Activated CD4-positive, alpha-beta T cell treated with anti-CD3 and anti-CD28 coated beads for 36 hours (primary cell): ENCODE measurements at places on chromosomes 3 and 15. TPM values are rescaled to one million over a fixed set of nuclear protein-coding genes. Genes with fewer than 3 reads are reported as not detected.

Gene ISY1
- total RNA-seq = 65.5 TPM

Gene TPRG1
- 11.9 TPM for total RNA-seq

DNA sequence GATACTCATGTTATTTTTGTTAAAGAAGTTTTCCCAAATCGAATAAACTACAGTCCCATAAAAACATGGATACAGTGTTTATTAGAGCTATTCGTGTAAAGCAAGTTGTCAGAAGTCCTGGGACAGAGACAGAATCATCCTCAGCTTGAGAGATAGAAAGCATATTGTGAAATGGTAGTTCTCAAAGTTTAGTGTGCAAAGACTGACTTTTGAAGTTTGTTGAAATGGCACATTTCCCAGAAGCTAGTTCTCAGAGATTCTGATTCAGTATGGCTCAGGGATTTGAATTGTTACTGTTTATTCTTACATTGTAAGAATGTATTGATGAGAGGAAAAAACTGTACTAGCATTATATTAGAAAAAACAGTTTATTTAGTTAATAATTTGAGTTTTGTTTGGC is 22.1 kb downstream of the GABRR3 start:
- H3K4me1 ChIP-seq = peaks cover 3% of the 10 kb centered on the region
- H3K4me3 ChIP-seq = no peak overlapping the region
- H3K27ac ChIP-seq = no peak overlapping the region
- DNase-seq = no peak

DNA sequence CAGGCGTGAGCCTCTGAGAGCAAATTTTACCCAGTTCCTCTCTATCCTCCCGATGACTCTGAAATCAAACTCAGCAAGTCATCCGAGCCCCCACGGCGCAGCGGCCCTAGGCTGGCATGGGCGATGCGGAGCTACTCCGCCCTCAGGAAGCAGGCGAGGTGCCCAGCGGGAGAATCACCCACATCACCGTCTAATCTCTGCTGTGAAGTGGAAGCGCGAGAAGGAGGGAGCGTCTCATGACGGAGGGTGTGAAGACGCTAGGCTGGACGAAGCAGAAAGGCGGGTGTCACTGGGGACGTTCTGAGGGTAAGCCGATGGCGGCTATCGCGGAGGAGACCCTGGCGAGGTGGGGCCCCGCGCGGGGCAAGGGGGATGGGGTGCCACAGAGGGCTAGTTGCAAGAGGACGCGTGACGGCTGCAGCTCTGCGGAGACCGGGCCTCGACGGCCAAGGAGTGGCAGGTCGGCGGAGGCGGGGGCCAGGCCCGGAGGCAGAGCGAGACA is 9.1 kb upstream of the GNAI2 start:
- H3K4me3 ChIP-seq = peak overlapping the region; percentile 79
- H3K27me3 ChIP-seq = no peaks in the 10 kb centered on the region
- peak overlapping the region; percentile 88 for H3K27ac ChIP-seq
- DNase-seq = peak; percentile 72
- H3K4me1 ChIP-seq = peaks cover 22% of the 10 kb centered on the region

DNA sequence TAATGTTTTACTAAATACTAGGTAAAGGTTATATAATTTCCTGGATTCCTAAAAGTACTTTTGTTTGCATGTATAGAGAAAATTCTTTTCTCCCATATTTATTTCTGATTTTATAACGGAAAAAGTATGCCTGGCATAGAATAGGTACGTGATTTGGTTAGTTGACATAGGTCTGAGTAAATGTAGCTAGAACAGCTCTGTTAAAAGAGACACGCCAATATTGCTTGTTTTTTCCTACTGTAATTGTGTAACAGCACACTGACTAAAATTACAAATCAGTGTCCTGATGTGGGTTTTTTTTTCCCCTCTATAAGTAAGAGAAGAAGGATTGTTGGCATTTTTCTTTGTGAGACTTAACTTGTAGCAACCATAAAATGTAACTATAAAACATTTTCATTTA is 26.7 kb downstream of the KLHL24 start:
- no peak for DNase-seq
- H3K4me3 ChIP-seq = no peak overlapping the region
- H3K4me1 ChIP-seq = peaks cover 12% of the 10 kb centered on the region
- no peak overlapping the region for H3K27ac ChIP-seq

DNA sequence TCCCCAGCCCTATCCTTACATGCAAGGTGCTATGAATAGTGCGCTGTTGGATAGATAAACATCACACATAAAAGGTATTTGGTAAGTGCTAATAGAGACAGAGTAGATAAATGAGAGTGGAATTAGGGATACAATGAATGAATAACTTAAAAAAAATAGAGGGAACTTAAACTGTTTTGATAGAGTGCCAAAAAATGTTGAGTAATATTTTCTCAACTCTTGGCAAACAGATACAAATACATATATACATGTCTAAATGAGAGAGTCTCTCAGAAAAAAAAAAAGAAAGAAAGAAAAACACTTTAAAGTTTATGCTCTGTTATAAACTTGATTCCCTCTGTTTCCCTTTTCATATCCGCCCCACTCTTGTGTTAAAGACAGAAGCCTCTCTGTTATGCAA is 667.4 kb downstream of the ROBO2 start:
- no peaks in the 10 kb centered on the region for H3K4me1 ChIP-seq
- no peak overlapping the region for H3K27ac ChIP-seq
- no peak for DNase-seq

DNA sequence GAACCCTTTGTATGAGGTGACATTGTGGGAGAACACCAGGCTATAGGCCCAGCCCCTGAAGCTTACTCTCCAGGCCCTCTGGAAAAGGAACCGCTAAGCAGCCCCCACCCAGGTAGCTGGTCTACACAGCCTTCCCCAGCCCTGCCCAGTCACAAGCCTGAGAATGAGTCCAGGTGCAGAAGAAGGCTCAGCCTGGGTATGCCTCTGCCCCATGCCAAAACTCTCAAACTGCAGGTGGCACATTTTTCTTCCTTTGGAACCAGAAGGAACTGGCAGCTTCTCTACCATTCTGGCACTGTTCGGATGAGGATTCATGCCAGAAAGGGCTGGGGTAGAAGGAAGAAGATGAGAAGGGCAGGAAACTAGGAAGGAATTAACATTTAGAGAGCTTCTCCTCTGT is 23.7 kb upstream of the TBC1D21 start:
- H3K4me3 ChIP-seq = no peak overlapping the region
- H3K36me3 ChIP-seq = no peaks in the 10 kb centered on the region
- H3K27me3 ChIP-seq = peaks cover 12% of the 10 kb centered on the region
- no peaks in the 10 kb centered on the region for H3K4me1 ChIP-seq

DNA sequence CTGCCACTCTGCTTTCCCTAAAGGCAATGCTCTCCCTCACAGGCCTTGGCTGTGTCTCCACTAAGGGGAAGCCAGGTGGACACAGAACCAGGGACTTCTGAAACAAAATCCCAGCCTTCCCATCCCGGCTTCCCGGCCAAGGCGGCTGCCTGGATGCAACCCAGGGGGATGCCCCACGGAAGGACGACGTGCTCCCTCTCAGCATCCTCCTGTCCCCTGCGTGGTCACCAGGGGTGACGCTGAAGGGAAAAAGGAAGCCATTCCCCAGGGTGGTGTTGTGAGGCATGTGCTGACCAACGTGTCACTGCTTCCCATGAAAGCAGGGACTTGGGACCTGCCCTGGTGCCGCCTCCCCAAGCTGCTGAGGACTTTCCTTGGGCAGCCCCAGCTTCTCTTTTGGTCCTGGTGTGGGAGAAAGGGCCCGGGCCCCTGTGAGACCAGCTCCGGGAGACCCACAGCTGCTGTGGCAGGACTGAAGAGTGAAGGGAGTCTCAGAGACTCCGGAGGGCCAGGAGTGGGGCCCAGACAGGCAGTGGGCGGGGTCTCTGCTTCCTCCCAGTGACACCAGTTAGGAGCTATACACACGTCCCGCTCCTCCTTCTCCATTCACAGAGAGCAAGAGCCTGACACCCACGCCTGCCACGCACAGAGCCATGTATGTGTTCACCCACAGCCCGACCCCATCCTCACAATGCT is 139.2 kb downstream of the NUP210 start:
- H3K27me3 ChIP-seq = peaks cover 32% of the 10 kb centered on the region
- peaks cover 9% of the 10 kb centered on the region for H3K4me1 ChIP-seq
- H3K27ac ChIP-seq = no peak overlapping the region
- DNase-seq = no peak
- no peak overlapping the region for H3K4me3 ChIP-seq
- H3K36me3 ChIP-seq = peaks cover 12% of the 10 kb centered on the region

DNA sequence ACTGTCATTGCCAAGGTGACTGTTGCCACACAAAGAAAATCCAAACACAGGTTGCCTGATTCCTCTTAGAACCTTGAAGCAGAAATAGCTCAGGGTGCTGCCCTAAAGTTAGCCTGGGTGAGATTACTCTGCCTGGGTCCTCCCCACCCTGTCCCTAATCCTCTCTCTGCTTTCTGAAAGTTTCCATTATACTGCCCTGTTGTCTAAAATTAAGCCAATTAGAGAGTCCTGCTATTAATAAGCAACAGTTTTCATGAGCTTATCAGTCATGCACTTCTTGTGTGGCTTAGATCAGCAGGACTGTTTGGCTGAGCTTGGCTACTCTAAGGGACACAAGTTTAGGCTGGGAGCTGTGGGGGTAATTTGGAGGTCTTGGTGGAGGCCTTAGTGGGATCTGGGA is 334.7 kb upstream of the LRRFIP2 start:
- peaks cover 17% of the 10 kb centered on the region for H3K27me3 ChIP-seq
- no peak overlapping the region for H3K4me3 ChIP-seq
- no peak for DNase-seq
- H3K4me1 ChIP-seq = no peaks in the 10 kb centered on the region

Gene PLCB2
- 86.8 TPM for total RNA-seq

DNA sequence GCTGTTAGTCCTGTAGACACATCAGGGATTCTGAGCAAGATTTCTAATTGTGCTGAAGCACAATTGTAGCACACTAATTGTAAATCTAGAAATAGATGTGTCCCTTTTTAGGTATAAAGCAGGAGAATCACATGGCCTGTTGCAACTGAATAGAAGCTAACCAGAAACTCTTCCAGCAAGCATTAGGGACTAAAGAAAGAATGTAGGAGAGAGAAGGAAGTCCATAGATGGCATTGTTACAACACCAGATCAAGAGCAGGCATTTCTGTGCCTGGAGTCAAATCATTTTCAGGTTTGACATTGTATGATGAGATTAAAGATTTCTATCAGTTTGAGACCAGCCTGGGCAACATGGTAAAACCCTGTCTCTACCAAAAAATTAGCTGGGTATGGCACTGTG is 27.4 kb downstream of the CALML4 start:
- H3K4me1 ChIP-seq = no peaks in the 10 kb centered on the region
- DNase-seq = no peak
- peaks cover 29% of the 10 kb centered on the region for H3K36me3 ChIP-seq
- no peaks in the 10 kb centered on the region for H3K27me3 ChIP-seq

Gene BTLA
- total RNA-seq = 21.0 TPM

DNA sequence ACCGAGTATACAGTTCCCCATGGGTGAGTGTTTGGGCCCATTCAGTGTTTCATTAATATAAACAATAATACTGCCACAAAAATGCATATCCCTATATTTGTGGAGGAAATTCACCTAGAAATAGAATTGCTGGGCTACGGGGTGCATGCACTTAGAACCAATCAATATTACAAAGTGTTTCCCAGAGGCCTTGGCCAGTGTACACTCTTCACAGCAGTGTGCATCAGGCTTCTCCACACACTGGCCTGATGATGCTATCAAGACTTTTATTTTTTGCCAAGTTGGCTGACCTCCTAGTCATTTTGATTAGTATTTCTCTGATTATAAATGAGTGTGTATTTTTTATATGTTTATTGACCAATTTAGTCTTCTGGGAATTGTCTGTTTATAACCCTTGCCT is 323.7 kb downstream of the EPHB1 start:
- no peak overlapping the region for H3K27ac ChIP-seq
- DNase-seq = no peak
- no peaks in the 10 kb centered on the region for H3K4me1 ChIP-seq
- H3K27me3 ChIP-seq = no peaks in the 10 kb centered on the region
- H3K4me3 ChIP-seq = no peak overlapping the region

DNA sequence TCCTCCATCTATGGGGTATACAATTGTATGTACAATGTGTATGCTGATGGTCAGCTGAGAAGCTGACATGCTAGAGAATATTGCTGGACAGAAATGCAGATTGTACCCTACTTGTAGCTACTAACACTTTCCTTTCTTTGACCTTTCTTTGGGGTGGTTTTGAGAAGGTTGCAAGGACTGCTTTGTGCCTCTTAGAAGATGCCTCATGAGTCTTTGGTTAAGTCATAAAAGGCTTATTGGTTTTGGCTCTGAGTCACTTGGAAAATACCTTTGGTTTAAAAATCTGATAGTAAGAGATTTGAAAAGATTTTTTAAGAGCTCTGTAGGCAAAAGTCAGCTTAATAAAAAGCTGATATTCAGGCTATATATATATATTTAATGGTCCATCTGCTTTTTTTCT is 71.5 kb downstream of the ZMAT3 start:
- peaks cover 17% of the 10 kb centered on the region for H3K4me1 ChIP-seq
- no peaks in the 10 kb centered on the region for H3K36me3 ChIP-seq
- H3K27me3 ChIP-seq = no peaks in the 10 kb centered on the region
- no peak for DNase-seq
- no peak overlapping the region for H3K4me3 ChIP-seq
